ENCODE measurements at places on chromosomes 7 and 10. TPM values are rescaled to one million over a fixed set of nuclear protein-coding genes. Genes with fewer than 3 reads are reported as not detected.
A peak's percentile ranks its signal among the peaks of the same experiment; 100 is the strongest.

GRCh38 chr7:46864716-46865115 lies 717.2 kb downstream of the TNS3 start:
- no peaks in the 10 kb centered on the region for H3K4me1 ChIP-seq
- H3K4me3 ChIP-seq = no peak overlapping the region
- DNase-seq = no peak
- no peaks in the 10 kb centered on the region for H3K36me3 ChIP-seq

GRCh38 chr7:80708123-80708522 lies 69.7 kb downstream of the CD36 start:
- H3K36me3 ChIP-seq = no peaks in the 10 kb centered on the region
- no peaks in the 10 kb centered on the region for H3K4me1 ChIP-seq
- no peak for DNase-seq
- no peaks in the 10 kb centered on the region for H3K27me3 ChIP-seq

- H3K4me1 ChIP-seq = peaks cover 6% of the 10 kb centered on the region
- no peak for DNase-seq
- peak overlapping the region; percentile 9 for H3K4me3 ChIP-seq
- H3K36me3 ChIP-seq = no peaks in the 10 kb centered on the region
Measured at GRCh38 chr7:78476851-78477405, 678.4 kb downstream of the PHTF2 start.

The PUS7 gene
- 15.0 TPM for total RNA-seq

The FBXW4 gene
- total RNA-seq = 85.1 TPM

- H3K36me3 ChIP-seq = peaks cover 38% of the 10 kb centered on the region
- H3K27ac ChIP-seq = no peak overlapping the region
- no peaks in the 10 kb centered on the region for H3K27me3 ChIP-seq
- peaks cover 20% of the 10 kb centered on the region for H3K4me1 ChIP-seq
Measured at GRCh38 chr10:123000155-123000554, 8.4 kb downstream of the IKZF5 start.

GRCh38 chr7:28654110-28654509 lies 241.8 kb downstream of the CREB5 start:
- H3K4me1 ChIP-seq = no peaks in the 10 kb centered on the region
- no peak overlapping the region for H3K27ac ChIP-seq
- H3K27me3 ChIP-seq = no peaks in the 10 kb centered on the region
- DNase-seq = no peak
- H3K4me3 ChIP-seq = no peak overlapping the region

DNA sequence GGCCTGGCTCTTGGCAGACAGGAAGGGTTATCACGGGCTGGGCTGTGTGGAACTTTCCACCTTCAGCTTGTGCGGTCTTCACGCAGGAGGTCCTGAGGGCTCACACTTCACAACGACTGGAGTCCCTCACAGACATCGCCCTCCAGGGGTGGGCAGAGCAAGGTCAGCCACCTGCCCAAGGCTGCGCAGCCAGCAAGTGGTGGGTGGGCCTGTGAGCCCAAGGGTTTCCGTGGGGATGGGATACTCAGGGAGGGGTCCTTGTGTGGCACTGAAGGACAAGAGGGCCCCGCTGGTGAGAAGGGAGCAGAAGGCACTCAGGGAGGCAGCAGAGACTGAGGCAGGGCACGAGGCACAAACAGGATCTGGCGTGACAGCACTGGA lies 22.0 kb downstream of the PDIA4 start:
- no peak for DNase-seq
- peaks cover 75% of the 10 kb centered on the region for H3K36me3 ChIP-seq
- no peak overlapping the region for H3K27ac ChIP-seq
- H3K27me3 ChIP-seq = no peaks in the 10 kb centered on the region

DNA sequence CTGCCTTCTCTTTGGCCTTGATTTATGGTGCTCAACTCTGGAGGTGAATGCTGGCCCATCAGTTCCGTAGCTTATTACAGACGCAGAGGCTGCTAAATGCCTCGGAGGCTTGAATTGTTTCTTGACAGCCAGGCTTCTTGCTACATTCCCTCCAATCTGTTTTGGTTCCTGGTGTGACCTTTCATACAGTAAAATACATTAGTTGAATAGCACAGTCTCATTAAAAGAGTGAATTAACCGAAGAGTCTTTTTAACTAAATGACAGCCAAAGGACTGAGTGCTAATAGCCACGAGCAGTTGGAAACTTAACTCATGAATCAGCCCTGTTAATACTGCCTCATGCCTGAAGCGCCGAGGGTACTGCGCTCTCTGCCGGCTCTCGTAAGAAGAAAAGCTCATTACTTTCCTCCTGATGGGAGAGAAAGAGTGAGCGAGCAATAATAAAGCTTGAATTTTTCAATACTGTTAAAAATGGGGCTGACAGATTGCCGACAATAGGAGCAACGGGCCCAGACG lies 236.4 kb upstream of the GPR26 start:
- no peak for DNase-seq
- no peak overlapping the region for H3K27ac ChIP-seq
- H3K36me3 ChIP-seq = no peaks in the 10 kb centered on the region
- H3K27me3 ChIP-seq = no peaks in the 10 kb centered on the region

- no peaks in the 10 kb centered on the region for H3K27me3 ChIP-seq
- no peak overlapping the region for H3K27ac ChIP-seq
- no peak for DNase-seq
Measured at GRCh38 chr10:12919574-12919973, 81.9 kb downstream of the CCDC3 start.

DNA sequence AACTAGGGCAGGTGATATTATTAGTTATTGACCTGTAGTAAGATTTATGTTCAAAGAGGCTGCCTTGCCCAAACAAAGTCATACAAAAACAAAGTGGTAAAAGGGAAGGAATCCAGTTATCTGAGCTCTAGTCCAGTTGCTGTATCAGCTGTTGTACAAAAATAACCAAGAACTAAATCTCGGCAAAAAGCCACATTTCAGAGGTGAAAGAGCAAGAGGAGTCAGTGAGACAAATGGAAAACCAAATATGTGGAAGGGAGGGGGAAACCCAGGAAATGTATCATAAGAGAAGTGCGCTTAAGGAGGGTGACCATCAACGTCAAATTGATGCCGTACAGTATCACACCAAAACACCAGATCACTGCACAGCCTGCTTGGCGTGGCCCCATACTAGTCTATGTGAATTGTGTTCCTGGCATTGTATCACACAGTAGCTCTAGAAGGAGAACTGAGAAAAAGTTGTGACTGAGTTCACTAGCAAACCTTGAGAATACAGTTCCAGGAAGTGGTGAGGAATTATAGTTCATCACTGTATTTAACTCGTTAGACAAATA lies 6.4 kb downstream of the AGBL3 start:
- peak overlapping the region; percentile 49 for H3K27ac ChIP-seq
- H3K4me3 ChIP-seq = no peak overlapping the region
- peaks cover 16% of the 10 kb centered on the region for H3K4me1 ChIP-seq

The GBX1 gene
- total RNA-seq = 0.91 TPM

- no peak overlapping the region for H3K27ac ChIP-seq
- no peaks in the 10 kb centered on the region for H3K4me1 ChIP-seq
- no peaks in the 10 kb centered on the region for H3K27me3 ChIP-seq
- H3K4me3 ChIP-seq = no peak overlapping the region
Measured at GRCh38 chr7:22787951-22788350, 34.7 kb downstream of the TOMM7 start.

All from psoas muscle (tissue), 8 donors.